Esophagus muscularis mucosa (tissue), 4 donors: ENCODE measurements at places on chromosomes 1 and 21. TPM values are rescaled to one million over a fixed set of nuclear protein-coding genes. Genes with fewer than 3 reads are reported as not detected.

The PAPPA2 gene
- total RNA-seq, result 0.11 TPM

- no peak overlapping the region for H3K27ac ChIP-seq
- no peak for DNase-seq
- no peaks in the 10 kb centered on the region for H3K27me3 ChIP-seq
- no peaks in the 10 kb centered on the region for H3K4me1 ChIP-seq
- no peak overlapping the region for H3K4me3 ChIP-seq
- no peaks in the 10 kb centered on the region for H3K36me3 ChIP-seq
Observed at GRCh38 chr1:193308438-193308837, 122.0 kb upstream of the B3GALT2 start.

The CD52 gene
- total RNA-seq, result 14.0 TPM

GRCh38 chr1:209353053-209353452 lies 230.5 kb upstream of the CAMK1G start:
- no peaks in the 10 kb centered on the region for H3K27me3 ChIP-seq
- H3K27ac ChIP-seq, result no peak overlapping the region
- DNase-seq, result peak; percentile 42
- no peaks in the 10 kb centered on the region for H3K4me1 ChIP-seq
- no peak overlapping the region for H3K4me3 ChIP-seq

DNA sequence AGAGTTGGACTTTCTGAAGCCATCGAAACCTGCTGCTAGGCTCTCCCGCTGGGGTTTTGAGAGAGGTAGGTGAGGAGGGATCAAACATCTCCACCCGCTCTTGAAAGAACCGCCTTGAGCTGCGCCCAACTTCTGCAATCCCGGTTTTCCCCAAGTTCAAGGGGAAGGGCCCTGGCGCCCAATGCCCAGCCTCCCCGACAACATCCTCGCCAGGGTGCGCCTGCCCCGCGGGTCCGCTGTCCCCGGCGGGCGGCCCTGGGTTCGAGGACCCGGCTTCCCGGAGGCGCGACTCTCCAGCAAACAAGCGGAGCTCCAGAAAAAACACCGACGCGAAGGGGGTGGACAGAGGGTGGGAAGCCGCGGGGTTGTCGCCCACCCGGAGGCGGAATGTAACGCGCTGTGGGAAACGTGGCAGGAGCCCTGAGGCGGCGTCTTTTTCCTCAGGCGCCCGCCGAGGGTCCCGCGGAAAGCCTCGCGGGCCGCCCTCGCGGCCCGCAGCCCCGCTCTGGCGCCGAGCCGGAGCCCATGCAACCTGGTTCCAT lies 607 bp downstream of the BTG3 start:
- H3K27ac ChIP-seq, result peak overlapping the region; percentile 92
- H3K36me3 ChIP-seq, result no peaks in the 10 kb centered on the region
- H3K4me3 ChIP-seq, result peak overlapping the region; percentile 92
- no peak for DNase-seq
- no peaks in the 10 kb centered on the region for H3K27me3 ChIP-seq
- peaks cover 7% of the 10 kb centered on the region for H3K4me1 ChIP-seq

DNA sequence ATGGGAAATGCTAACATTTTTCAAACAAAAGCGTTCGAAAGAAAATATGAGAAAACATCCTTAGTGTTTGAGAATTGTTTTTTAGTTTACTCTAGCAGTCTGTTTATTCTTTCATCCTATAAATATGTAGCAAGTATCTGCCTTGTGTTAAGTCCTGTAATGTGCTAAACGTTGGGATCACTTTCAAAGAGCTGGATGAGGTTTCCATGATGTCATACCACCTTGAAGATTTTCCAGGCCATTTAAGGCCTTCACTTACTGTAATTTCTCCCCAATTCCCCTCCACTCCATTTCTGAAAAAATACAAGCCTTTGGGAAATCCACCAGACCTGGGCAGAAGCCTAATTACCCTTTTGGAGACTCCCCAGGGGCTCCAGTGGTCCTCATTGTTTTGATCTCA lies 24.2 kb upstream of the CTBS start:
- H3K4me1 ChIP-seq, result peaks cover 6% of the 10 kb centered on the region
- no peaks in the 10 kb centered on the region for H3K36me3 ChIP-seq
- H3K4me3 ChIP-seq, result no peak overlapping the region
- no peak for DNase-seq
- H3K27me3 ChIP-seq, result no peaks in the 10 kb centered on the region
- H3K27ac ChIP-seq, result no peak overlapping the region

The CAPZA1 gene
- 73.4 TPM for total RNA-seq

DNA sequence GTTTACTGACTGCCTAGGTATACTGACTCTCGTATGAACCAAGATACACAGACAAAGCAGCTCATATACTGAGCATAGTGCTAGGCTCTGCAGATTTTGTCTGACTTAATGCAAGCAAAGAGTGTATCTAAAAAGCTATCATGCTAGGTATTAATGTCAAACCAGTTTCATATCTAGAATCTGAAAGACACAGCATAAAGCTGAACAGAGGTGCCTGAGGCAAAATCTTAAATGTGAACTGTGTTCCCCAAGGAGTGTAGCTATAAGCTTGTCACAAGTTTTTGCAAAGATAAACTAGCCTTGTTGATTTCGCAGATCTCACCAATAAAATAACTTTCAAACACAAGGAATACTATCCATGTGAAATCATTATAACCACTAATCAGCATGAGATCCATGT lies 18.1 kb downstream of the JAK1 start:
- no peaks in the 10 kb centered on the region for H3K27me3 ChIP-seq
- H3K27ac ChIP-seq, result no peak overlapping the region
- no peak overlapping the region for H3K4me3 ChIP-seq
- H3K4me1 ChIP-seq, result peaks cover 42% of the 10 kb centered on the region
- DNase-seq, result no peak

- H3K36me3 ChIP-seq, result no peaks in the 10 kb centered on the region
- H3K4me1 ChIP-seq, result no peaks in the 10 kb centered on the region
- H3K4me3 ChIP-seq, result no peak overlapping the region
Observed at GRCh38 chr21:34962586-34963222, 86.4 kb downstream of the RUNX1 start.

DNA sequence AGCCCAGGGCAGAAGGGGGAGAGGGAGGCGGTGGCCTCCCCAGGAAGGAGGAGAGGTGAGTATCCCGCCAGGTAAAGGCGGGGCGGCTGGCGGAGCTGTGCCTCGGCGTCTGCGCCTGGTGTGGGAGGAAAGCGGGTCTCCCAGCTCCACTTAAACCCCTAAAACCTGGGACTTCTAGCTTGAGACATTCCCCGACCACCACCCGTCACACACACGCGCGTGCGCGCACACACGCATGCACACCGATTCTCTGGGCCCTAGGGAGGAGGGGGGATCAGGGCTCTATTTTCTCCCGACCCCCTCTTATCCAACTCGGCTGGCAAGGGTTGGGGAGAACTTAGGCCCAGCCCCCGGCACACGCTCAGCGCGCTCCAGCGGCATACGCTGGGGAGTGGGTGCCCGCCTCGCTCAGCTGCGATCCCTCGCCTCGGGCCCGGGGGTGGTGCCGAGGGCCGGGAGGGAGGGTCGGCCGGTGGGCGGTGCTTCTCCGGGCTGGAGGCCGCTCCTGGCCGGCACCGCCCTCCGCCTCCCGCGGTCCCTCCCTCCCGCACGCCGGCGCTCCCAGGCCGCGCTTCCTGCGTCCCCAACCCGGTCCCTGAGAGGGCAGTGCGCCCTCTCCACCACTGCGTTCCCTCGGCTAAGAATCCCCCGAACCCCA lies at the start of gene TMEM51:
Gene TMEM51, plus strand, starts transcription at position 564 of the 658 bp plus-strand sequence. CDS start 61,341 bp downstream, outside the sequence.
- H3K36me3 ChIP-seq, result no peaks in the 10 kb centered on the region
- H3K4me1 ChIP-seq, result peaks cover 61% of the 10 kb centered on the region
- no peak for DNase-seq
- H3K27ac ChIP-seq, result peak within 1 kb of the TSS; percentile 85

DNA sequence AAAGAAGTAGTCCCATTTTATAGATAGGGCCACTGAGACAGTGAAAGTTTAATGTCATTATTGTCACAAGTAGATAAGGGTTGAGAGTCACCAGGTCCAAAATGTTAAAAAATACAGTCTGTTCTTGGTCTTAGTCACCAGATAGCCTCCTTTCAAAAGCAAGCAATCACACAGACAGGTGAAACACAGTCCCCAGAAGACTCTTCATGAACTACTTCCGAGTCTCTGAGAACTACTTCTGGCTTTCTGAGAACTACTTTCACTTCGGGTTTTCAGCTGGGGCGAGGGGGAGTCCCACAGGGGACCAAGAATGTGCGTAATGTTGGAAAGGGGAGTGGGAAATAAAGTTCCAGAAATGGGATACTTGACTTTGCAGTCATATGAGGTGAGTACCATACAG lies 143.2 kb downstream of the HHIPL2 start:
- H3K27ac ChIP-seq, result no peak overlapping the region
- H3K4me3 ChIP-seq, result no peak overlapping the region

The LINGO4 gene
- total RNA-seq, result not detected

DNA sequence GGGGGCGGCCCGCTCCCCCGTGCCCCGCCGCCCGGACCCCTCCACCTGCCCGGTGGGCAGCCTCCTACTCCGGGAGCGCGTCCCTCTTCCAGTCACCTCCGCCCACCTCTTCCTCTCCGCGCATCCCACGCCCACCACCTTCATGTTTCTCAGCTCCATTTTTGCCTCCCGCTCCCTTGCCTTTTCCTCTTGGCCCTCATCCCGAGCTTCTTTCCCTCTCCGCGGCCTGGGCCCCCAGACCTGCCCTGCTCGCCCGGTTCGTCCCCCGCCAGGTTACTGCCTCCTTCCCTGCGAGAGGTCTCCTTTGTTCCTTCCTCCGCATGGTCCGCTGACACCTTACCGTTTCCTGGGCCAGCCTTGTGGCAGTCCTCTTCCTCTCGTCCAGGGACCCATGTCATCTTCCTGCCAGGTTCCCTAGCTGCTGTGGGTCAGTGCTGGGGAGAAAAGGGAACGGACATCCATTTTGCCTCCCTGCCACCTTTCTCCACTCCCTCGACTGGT lies 563 bp downstream of the QSOX1 start:
- H3K4me1 ChIP-seq, result peaks cover 36% of the 10 kb centered on the region
- peak overlapping the region; percentile 94 for H3K27ac ChIP-seq
- no peaks in the 10 kb centered on the region for H3K36me3 ChIP-seq
- peak overlapping the region; percentile 87 for H3K4me3 ChIP-seq

DNA sequence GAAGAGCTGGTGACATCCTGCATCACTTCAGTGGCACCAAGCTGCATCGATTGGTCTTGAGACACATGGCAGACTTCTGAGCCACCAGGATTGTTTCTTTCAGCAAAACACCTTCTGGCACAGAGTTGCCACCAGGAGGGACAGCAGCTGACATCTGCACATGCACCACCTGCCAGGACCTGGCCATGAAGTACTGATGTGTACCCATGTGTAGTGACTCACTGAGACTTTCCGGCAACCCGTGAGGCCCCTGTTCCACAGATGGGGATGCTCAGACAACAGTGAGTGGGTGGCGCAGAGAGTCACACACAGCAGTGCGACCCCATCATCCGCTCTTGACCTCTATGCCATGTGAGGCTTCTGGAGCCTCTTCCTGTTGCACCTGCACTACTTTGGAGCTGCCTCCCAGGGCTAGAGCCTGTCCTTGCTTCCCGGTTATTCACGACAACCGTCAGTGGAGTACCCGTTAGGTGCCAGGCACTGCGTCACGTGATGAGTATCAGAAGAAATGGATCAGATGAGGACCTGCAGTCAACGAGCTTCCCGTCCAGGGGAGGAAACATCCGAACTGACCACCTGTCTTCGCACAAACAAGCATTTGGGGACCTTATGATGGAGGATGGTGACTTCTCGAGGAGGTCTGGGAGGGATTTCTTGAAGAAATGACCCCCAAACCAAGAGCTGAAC lies 80.5 kb upstream of the VAMP3 start:
- no peak overlapping the region for H3K4me3 ChIP-seq
- DNase-seq, result no peak
- H3K36me3 ChIP-seq, result no peaks in the 10 kb centered on the region
- H3K27me3 ChIP-seq, result no peaks in the 10 kb centered on the region
- no peaks in the 10 kb centered on the region for H3K4me1 ChIP-seq

DNA sequence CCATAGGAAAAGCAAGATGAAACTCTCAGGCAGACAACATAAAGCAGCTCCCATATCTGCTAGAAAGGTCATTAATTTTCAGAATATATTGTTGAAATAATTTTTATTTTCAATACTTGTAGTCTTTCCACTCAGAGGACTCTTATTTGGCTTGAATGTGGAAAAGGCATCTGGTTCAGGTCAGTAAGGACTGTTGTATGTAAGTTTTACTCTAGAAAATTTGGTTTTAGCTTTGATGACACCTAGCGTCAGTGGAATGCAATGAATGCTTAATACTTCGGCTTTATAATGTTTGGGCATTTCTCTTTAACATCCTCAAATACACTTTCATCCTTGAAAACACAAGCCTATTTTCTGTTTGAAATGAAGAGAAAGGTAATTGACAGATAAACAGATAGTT lies 63.3 kb downstream of the LRRC40 start:
- H3K27ac ChIP-seq, result no peak overlapping the region
- H3K4me3 ChIP-seq, result no peak overlapping the region
- peaks cover 23% of the 10 kb centered on the region for H3K4me1 ChIP-seq
- H3K27me3 ChIP-seq, result no peaks in the 10 kb centered on the region
- H3K36me3 ChIP-seq, result peaks cover 17% of the 10 kb centered on the region
- DNase-seq, result no peak

The LRIF1 gene
- total RNA-seq, result 8.3 TPM

DNA sequence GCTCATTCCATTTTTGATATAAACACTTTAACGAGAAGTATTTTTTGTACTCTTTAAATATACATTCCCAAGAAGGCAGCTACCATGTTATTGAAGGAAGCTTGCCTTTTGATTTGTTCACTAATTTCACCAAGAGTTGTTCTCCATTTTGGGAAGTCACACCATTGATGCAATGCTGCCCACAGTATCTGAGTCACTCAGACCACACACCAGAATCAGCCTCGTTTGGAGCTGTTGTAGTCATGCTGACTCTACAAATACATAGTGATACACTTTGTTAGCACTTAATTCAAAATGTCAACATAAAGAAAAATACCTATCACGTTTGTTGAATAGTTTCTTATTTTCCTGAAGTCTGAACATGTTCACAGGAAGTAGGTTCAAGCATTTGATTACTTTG lies 78.7 kb downstream of the PAPPA2 start:
- no peak overlapping the region for H3K27ac ChIP-seq
- no peaks in the 10 kb centered on the region for H3K4me1 ChIP-seq
- peaks cover 20% of the 10 kb centered on the region for H3K27me3 ChIP-seq
- H3K4me3 ChIP-seq, result no peak overlapping the region

DNA sequence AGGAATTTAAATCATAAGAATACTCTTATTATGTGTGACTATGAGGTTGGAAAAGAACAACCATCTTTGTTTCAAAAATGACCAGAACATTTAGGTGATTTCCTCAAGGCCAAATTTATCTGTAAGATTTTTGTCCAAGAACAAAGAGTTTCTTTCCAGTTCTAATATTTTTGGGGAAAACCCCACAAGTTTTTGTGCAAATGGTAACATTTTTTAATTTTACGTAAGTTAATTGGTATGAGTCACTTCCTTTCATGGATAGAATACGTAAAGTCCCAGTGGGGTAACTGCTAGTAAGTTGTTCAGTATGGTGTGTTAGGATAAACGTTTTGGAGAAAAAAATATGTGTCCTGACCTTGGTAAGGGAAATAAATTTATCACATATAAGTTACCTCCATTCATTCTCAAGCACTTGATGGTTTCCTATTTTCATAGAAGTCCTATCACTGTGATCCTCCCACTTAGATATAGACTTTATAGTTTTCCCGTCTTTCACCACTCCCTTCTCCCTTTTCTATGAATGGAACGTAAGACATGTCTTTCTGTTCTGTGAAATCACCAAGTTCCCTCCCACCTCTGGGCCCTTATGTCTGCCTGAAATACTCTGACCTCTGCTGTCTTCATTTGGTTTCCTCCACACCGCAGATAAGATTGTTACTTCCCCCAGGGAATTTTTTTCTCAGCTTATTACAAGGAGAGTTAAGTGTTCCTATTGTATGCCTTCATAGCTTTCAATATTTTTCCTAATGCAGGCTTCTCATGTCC lies 34.9 kb upstream of the TSNAX start:
- H3K27me3 ChIP-seq, result no peaks in the 10 kb centered on the region
- no peak overlapping the region for H3K27ac ChIP-seq
- no peak for DNase-seq
- no peak overlapping the region for H3K4me3 ChIP-seq
- no peaks in the 10 kb centered on the region for H3K4me1 ChIP-seq

The FAM72A gene
- total RNA-seq, result 2.0 TPM
